Activated CD4-positive, alpha-beta T cell treated with anti-CD3 and anti-CD28 coated beads, Interleukin-2, amount 10 ng/mL, durations not matched to agents 24 days and 14 days (primary cell): ENCODE measurements at places on chromosomes 11 and 22.
A peak's percentile ranks its signal among the peaks of the same experiment; 100 is the strongest.

DNA sequence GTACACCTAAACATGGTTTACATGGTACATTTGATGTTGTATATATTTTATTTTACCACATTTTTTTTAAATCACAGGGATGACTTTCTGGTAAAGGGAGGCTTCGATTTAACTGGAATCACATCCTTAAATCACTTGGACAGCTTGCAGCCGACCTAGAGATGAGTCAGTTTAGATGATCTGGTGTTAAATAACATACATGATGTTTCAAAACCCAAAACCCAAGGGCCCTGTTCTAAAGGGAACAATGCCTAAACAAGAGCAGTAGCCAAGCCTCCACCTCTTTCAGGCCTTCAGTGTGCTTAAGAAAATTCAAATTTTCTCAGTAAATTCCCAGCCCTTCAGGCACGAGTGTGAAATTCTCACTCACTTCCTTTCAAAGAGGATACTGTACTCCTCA is 108.8 kb downstream of the WT1 start:
- no peak overlapping the region for H3K4me3 ChIP-seq
- no peak overlapping the region for H3K27ac ChIP-seq
- no peaks in the 10 kb centered on the region for H3K4me1 ChIP-seq
- no peak for DNase-seq
- H3K27me3 ChIP-seq = peaks cover 16% of the 10 kb centered on the region

DNA sequence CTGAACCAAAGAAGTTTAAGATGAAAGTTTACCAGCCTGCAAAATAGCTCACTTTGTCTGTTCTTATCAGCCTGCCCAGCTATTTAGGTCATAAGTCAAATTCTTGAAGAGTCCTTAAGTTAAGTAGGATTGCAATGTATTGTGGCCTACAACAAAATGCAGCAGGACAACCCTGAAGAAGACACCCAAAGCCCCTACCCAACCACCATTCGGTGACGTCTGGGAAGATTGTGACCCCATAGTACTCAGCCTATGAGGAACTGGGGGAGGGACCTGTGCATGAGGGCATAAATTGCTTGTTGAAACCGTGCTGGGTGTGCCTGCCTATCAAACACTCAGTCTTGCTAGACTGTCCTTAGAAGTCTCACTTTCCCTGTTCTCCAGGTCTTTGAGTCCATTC is 50.5 kb upstream of the FDX1 start:
- peaks cover 14% of the 10 kb centered on the region for H3K4me1 ChIP-seq
- H3K4me3 ChIP-seq = no peak overlapping the region
- no peak overlapping the region for H3K27ac ChIP-seq
- H3K36me3 ChIP-seq = no peaks in the 10 kb centered on the region
- H3K27me3 ChIP-seq = no peaks in the 10 kb centered on the region

GRCh38 chr11:62340269-62340901 is 3.1 kb downstream of the ASRGL1 start:
- H3K36me3 ChIP-seq = peaks cover 4% of the 10 kb centered on the region
- peak; percentile 87 for DNase-seq
- no peak overlapping the region for H3K4me3 ChIP-seq
- no peak overlapping the region for H3K27ac ChIP-seq
- H3K27me3 ChIP-seq = peaks cover 25% of the 10 kb centered on the region

DNA sequence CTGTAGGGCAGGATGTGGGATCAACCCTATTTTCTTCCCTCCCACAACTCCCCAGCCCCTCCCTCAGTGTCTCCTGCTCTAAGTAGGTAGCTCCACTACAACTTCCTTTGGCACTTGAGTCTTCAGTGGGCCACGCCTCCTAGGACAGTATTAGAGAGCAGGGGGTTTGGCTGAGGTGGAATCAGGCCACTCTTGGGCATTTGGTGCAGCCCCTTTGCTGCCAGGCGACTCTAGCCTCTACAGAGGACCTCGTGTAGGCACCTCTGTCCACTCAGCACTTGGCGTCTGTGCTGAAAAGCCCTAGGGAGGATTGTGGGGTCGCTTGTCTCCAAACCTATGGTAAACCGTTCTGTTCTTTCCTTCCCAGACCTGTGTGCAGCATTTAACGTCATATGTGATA is 2.7 kb downstream of the FADD start:
- H3K36me3 ChIP-seq = peaks cover 56% of the 10 kb centered on the region
- peak overlapping the region; percentile 93 for H3K4me3 ChIP-seq
- H3K4me1 ChIP-seq = peaks cover 34% of the 10 kb centered on the region

- DNase-seq = peak; percentile 58
- H3K4me3 ChIP-seq = peak overlapping the region; percentile 94
- no peaks in the 10 kb centered on the region for H3K27me3 ChIP-seq
- peaks cover 48% of the 10 kb centered on the region for H3K4me1 ChIP-seq
Observed at GRCh38 chr11:66072518-66072917, 2.4 kb downstream of the PACS1 start.

GRCh38 chr11:130170345-130170744 is 10.8 kb downstream of the ST14 start:
- no peak for DNase-seq
- H3K4me1 ChIP-seq = no peaks in the 10 kb centered on the region
- no peaks in the 10 kb centered on the region for H3K36me3 ChIP-seq
- H3K27ac ChIP-seq = no peak overlapping the region
- H3K27me3 ChIP-seq = peaks cover 15% of the 10 kb centered on the region
- no peak overlapping the region for H3K4me3 ChIP-seq

- no peak overlapping the region for H3K27ac ChIP-seq
- no peak for DNase-seq
- no peaks in the 10 kb centered on the region for H3K27me3 ChIP-seq
- H3K4me1 ChIP-seq = no peaks in the 10 kb centered on the region
- H3K4me3 ChIP-seq = no peak overlapping the region
Observed at GRCh38 chr11:68066742-68067141, 27.9 kb downstream of the TCIRG1 start.

DNA sequence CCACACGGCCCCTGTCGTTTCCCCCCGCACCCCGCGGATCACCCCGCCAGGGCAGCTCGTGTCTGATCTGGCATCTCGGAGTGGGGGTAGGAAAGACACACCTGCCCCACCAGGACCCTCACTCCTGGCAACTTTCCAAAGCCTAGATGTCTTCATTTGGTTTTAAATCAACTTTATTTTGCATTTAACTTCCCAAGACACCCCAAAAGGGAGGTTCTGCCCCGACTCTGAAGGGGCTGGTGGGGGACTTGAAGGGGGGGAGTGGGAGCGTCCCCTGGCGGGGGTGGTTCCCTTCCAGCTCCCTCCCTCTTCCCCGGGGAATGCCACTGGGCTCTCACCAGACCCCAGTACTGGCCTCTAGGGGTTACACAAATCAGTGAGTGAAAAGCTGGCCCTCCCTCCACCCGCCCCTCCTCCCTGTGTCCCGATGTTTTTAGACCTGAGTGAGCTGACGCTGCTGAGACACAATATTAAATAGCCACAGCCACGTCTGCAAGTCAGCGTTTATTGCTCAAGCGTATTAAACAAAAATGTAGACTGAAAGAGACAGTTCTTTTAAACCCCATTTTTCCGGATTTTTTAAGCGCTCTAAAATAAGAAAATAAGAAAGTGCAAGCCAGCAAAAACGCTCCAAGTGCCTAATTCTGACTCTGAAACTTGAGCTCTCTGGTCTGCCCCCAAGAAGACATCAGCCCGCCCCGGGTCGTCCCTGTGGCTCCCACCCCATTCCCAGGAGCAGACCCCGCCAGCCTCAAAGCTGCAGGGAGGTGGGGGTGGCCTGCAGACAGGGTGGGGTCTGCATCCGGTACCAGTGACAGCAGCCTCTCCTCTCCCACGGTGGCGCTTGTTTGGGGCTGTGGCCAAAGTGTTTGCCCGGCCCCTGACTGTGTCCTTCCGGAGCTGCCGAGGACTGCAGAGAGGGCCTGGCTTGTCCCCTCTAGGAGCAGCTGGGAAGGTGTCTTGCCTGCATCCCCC is 1.1 kb upstream of the TTLL8 start:
- peaks cover 22% of the 10 kb centered on the region for H3K27me3 ChIP-seq
- DNase-seq = no peak
- H3K27ac ChIP-seq = no peak overlapping the region
- no peak overlapping the region for H3K4me3 ChIP-seq
- no peaks in the 10 kb centered on the region for H3K36me3 ChIP-seq

- peaks cover 1% of the 10 kb centered on the region for H3K27me3 ChIP-seq
- no peaks in the 10 kb centered on the region for H3K36me3 ChIP-seq
- no peak for DNase-seq
- no peak overlapping the region for H3K27ac ChIP-seq
Observed at GRCh38 chr11:119964136-119965025, 173.5 kb downstream of the TRIM29 start.

DNA sequence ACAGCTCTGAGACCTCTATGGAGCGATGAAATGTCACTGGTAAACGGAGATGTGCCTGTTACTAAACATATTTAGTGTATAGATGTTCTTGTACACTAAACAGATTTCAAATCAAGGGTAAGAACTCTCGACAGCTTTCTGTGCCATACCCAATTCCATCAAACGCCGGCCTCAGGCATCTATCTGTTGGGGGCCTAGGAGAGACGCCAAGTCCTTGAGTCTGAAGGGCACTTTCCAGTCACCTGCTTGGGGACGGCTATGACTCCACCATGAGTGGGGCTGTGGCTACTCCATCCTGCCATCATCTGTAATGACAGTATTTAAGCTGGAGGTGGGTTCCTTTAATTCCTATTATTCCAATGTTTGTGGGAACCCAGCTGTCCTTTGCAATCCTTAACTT is 87.8 kb downstream of the SHANK2 start:
- H3K4me3 ChIP-seq = no peak overlapping the region
- H3K27ac ChIP-seq = no peak overlapping the region
- H3K27me3 ChIP-seq = no peaks in the 10 kb centered on the region
- no peaks in the 10 kb centered on the region for H3K4me1 ChIP-seq
- DNase-seq = no peak

- peak overlapping the region; percentile 51 for H3K27ac ChIP-seq
- H3K36me3 ChIP-seq = no peaks in the 10 kb centered on the region
- no peak overlapping the region for H3K4me3 ChIP-seq
- H3K27me3 ChIP-seq = peaks cover 20% of the 10 kb centered on the region
Observed at GRCh38 chr22:17283423-17283822, 64.2 kb upstream of the ADA2 start.

- peaks cover 2% of the 10 kb centered on the region for H3K4me1 ChIP-seq
- H3K27ac ChIP-seq = no peak overlapping the region
- H3K27me3 ChIP-seq = no peaks in the 10 kb centered on the region
- H3K36me3 ChIP-seq = peaks cover 8% of the 10 kb centered on the region
- H3K4me3 ChIP-seq = no peak overlapping the region
- DNase-seq = no peak
Observed at GRCh38 chr11:108115500-108116140, 5.7 kb upstream of the ACAT1 start.

GRCh38 chr11:36631774-36632173 is 33.7 kb upstream of the RAG2 start:
- H3K27me3 ChIP-seq = peaks cover 2% of the 10 kb centered on the region
- H3K27ac ChIP-seq = no peak overlapping the region
- H3K4me3 ChIP-seq = no peak overlapping the region
- no peak for DNase-seq
- H3K36me3 ChIP-seq = no peaks in the 10 kb centered on the region
- peaks cover 2% of the 10 kb centered on the region for H3K4me1 ChIP-seq

DNA sequence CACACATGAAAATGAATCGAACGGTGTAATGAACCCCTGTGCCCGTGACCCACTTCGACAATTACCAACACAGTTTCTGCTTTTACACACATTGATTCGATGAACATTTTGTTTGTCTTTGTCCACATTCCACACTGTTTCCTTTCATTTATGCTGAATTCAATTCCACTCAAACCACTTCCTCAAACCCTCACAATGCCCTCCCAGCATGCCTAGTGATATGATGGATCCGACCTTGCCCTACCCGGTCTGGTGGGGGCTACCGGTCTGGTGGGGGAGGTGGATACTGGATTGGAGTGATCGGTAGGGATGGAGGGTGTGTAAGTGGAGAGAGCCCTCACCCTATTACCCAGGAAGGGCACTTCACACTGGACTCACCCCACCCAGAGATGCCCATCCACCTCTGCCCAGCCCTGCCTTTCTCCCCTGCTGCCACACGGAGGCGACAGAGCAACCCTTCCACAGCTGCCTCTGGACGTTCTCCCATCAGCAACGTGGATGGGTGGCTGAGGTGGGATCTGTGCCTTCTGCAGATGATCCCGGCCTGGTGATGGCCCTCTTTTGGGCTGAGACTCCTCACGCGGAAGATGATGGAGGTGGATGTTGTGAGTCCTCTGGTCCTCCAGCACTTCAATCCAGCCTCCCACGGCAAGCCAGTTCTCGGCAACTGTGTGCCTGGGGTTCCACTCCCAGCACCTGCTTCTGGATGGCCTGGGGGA is 33.0 kb upstream of the P2RY2 start:
- peak; percentile 86 for DNase-seq
- H3K27ac ChIP-seq = no peak overlapping the region
- H3K4me3 ChIP-seq = peak overlapping the region; percentile 52
- H3K27me3 ChIP-seq = peaks cover 25% of the 10 kb centered on the region
- no peaks in the 10 kb centered on the region for H3K36me3 ChIP-seq
- H3K4me1 ChIP-seq = peaks cover 8% of the 10 kb centered on the region

- no peaks in the 10 kb centered on the region for H3K36me3 ChIP-seq
- H3K4me3 ChIP-seq = no peak overlapping the region
- no peaks in the 10 kb centered on the region for H3K27me3 ChIP-seq
Observed at GRCh38 chr11:60647087-60647486, 52.3 kb upstream of the MS4A8 start.

DNA sequence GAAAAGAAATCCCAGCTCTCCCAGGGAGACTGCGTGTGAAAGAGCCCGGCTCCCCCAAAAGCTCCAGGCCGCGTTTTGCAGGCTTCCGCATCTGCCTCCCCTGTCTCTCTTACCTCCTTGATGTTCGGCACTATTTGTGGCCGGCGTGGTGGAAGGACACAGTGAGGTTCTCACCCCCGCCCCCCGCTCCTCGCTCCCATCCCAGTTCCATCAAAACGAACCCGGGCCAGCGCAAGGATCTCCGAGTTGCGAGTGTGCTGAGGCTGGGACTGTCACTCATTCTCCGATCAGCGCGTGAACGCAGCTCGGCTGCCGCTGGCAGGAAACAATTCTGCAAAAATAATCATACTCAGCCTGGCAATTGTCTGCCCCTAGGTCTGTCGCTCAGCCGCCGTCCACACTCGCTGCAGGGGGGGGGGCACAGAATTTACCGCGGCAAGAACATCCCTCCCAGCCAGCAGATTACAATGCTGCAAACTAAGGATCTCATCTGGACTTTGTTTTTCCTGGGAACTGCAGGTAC is at the start of gene NCAM1:
Gene NCAM1, plus strand, starts transcription at position 275 of the 523 bp plus-strand sequence.
- H3K27ac ChIP-seq = peak within 1 kb of the TSS; percentile 32
- peaks cover 62% of the 10 kb centered on the region for H3K27me3 ChIP-seq

DNA sequence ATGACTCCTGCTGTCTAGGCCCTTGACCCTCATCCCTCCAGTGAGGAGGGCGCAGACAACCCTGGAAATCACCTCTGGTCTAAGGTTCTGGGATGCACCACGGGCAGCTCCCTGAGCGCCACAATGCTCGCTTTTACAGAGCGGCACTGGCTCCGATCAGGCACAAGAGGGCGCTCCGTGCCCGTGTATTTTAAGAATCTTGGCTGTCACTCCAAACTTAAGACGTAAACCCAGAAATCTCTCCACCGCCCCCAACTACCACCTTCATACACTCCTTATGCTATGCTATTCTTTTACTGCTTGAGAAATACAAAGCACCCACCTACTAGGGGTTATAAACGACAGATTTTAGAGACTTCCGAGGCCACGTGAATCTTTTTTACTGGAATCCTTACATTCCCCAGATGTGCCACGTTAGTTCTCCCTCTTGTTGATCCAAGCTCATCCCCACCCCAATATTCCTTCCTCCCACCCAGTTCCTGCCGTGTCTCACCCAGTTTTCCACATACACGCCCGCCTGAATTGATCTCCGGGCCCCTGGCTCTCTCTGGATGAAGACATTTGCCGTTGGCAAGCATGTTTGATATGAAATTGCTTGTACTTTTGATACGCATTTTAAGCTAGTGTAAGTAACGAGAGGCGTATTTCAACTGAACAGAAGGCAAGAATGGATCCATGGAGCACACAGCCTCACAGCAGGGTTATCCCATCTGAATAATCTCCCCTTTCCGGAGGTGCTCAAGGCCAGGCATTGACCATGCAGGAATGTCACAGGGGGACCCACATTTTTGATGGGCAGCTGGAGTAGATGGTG is 453.5 kb downstream of the OPCML start:
- no peaks in the 10 kb centered on the region for H3K36me3 ChIP-seq
- peak; percentile 80 for DNase-seq
- peaks cover 2% of the 10 kb centered on the region for H3K4me1 ChIP-seq
- H3K27me3 ChIP-seq = peaks cover 6% of the 10 kb centered on the region
